ENCODE measurements at places on chromosomes 16 and 17.
A peak's percentile ranks its signal among the peaks of the same experiment; 100 is the strongest.

DNA sequence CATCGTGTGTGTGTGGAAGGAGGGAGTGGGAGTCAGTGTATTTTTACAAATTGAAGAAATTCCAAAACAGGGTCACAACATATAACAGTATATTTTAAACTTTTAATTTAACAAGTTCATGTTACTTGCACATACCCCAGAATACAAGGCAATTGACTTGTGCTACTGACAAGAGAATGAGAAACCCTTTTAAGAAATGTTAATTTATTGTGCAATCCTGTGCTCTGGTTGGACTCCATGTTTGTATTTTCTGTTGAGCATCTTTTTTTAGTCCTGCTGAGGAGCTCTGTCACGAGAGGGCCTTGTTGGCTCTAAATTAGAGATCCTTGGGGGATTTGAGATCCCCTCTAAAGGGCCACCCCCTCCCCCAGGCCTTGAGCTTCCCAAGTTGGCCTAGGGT lies 1.1 kb upstream of the EMP2 start:
- no peak for DNase-seq

GRCh38 chr17:13337864-13338371 lies 263.8 kb downstream of the HS3ST3A1 start:
- no peak for DNase-seq

DNA sequence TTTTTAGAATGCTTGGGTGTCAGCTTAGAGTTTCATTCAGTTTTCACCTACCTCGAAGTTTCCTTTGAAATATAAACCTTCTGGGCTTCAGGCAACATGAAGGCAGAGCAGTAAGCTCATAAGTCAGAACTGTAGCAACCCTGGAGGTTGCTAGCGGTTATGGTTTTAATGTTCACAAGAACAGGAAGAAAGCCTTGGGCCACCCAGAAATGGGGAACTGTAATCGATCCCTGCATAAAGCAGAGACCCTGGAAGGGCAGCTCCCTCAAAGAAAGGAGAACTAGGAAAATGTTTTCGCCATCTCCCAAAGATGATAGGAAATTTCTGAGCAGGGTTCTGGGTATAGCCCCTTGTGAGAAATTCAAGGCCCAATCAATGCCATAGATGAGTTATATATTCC lies 47.8 kb upstream of the RASL10B start:
- DNase-seq: no peak

DNA sequence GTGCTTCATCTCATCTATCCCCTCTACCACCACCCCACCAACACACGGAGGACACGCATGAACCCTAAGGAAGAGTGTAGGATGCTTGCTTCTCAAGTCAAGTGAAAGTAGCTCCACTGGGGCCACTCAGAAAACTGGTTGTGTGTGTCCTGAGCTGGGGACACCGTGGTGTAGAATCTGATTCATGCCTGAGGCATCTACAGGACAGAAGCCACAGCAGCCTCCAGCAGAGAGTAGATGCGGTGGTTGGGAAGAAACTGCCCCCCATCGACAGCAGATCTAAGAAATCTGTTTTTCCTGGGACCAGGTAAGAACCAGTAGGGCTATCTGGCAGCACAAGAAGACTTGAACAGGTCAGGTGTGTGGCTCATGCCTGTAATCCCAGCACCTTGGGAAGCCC lies 51.9 kb upstream of the HLF start:
- DNase-seq: no peak

DNA sequence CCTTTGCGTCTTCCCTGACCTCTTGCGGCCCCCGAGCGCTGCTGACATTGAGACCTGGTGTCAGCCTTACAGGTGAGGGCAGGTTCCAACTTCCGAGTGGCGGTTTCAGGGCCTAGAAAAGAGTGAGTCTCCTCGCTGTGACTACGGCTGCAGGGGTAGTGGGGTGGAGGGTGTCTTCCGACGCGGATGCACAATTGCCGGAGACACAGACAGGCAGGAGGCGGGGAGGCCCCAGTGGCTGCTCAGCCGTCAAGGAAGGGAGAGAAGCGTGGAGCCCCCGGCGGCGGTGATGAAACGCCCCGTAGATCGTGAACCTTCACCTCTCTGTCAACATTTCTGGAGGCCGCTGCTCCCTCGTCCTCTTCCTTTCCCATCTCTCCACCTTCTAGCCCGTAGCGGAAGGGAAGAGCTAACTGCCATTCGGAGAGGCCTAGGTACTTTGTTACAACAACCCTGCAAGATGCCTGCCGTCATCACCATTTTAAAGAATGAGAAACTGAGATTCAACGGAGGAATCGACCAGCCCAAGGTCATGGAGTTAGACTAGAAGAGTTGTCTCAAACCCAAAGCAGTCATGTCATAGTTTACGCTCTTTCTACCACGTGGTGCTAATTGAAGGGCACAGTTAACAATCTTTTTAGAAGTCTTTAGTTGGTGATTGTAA lies 485 bp downstream of the DNAJA3 start:
- no peak for DNase-seq

- no peak for DNase-seq
Measured at GRCh38 chr16:3961449-3961849, 80.9 kb upstream of the CREBBP start.

GRCh38 chr17:61140081-61140786 lies 259.4 kb upstream of the TBX2 start:
- DNase-seq: no peak

GRCh38 chr16:48102083-48103008 lies 53.4 kb downstream of the ABCC12 start:
- no peak for DNase-seq

DNA sequence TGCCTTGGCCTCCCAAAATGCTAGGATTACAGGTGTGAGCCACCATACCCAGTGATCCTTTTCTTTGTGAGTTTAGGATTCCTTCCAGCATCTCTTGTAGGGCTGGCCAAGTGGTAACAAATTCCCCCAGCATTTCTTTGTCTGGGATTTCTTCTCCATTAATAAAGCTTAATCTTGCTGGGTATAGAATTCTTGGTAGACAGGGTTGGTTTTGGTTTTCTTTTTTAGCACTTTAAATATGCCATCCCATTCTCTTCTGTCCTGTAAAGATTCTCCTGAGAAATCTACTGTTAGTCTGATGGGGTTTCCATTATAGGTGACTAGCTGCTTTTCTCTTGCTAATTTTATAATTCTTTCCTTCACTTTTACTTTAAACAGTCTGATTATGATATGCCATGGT lies 173.0 kb upstream of the TOM1L1 start:
- no peak for DNase-seq

GRCh38 chr17:82092094-82092586 lies 5.9 kb downstream of the FASN start:
- DNase-seq: no peak

GRCh38 chr16:75111514-75111940 lies 5.1 kb downstream of the LDHD start:
- DNase-seq: no peak

GRCh38 chr17:77196251-77196650 lies 55.5 kb downstream of the SEC14L1 start:
- no peak for DNase-seq

DNA sequence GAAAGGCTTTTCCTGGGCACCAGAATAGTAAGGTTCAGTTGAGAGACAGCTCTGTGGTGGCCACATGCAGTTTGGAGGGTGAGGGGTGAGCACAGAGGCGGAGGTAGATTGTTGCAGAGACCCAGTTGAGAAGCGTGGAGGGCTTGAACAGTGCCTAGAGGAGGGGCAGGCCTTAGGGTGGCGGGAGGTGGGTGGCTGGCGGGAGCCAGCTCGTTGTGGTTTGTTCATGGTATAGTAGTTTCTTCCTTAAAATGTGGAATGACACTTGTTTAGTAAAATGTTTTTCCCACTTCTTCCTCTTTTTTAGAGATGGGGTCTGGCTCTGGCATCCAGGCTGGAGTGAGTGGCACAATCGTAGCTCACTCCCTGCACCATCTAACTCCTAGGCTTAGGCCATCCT lies 14.2 kb downstream of the USP10 start:
- DNase-seq: no peak

GRCh38 chr17:36868777-36869176 lies 68.5 kb upstream of the LHX1 start:
- no peak for DNase-seq

- DNase-seq: no peak
Measured at GRCh38 chr16:81279392-81279791, 35.4 kb upstream of the GAN start.

DNA sequence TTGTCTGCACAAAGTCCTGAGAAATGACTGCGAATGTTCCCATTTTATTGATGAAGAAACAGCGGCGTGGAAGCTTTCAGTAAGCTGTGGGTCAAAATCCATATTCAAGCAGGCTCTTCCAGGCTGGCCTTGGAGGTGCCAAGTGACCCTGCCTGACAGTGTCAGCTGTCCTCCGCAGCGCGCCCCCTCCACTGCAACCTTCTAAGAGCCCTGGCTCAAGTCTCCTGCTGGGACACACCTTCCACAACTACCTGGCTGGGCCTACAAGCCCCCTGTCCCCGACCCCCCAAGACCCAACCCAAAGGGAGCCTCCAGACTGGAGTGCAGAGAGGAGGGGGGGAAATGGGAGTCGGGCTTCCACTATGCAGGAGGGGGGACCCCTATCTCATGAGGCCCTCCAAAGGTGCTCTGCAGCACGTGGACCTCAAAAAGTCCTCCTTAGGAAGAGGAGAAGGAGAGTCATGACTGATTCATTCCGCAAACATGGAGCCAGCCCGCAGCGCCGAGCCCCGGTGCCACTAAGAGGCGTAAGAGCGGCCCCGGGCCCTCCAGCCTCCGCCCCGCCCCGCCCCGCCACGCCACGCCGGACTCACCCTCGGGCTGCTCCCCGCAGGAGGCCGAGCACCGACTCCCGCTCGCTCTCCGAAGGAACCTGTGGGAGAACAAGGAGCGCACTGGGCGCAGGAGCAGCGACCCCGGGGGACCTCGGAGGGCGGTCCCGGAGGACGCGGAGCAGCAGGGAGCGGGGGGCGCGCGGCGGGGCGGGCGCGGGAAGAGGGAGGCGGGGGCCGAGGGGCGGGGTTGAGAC lies 574 bp downstream of the MPP3 start:
- DNase-seq: peak; percentile 35

- no peak for DNase-seq
Measured at GRCh38 chr17:79298799-79299198, 224.2 kb downstream of the ENGASE start.

DNA sequence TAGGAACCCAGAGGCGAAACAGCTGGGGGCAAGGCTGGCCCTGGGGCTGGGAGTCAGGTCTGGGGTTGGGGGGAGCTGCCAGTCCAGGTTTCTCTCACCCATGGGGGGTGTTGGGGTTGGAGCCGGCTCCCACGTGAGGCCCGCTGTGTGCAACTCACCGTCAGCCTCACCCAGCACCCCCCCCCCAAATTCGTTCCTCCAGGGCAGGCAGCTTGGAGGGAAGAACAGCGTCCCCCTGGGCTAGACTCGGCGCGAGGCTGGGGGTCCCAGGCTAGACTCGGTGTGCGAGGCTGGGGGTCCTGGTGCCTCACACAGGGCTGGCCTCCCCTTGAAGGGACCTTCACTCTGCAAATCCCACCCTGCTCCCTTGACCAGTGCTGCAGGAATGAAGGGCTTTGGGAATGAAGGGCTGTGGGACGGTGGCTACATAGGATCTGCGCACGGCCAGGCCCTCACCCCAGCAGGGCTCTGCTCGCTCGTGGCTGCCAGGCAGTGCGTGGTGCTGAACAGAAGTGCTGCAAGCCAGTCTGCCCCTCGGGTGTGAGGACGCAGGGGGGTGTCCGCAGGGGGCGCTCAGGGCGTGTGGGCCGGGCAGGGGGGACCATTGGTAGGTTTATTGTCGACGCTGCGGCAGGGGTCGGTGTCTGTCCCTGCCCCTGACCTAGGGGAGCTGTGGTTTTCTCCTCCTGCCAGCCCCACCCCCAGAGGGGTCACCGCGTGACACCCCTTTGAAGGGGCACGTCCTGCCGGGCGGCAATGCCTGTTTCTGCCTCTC lies 74.7 kb downstream of the KLHDC4 start:
- DNase-seq: no peak

DNA sequence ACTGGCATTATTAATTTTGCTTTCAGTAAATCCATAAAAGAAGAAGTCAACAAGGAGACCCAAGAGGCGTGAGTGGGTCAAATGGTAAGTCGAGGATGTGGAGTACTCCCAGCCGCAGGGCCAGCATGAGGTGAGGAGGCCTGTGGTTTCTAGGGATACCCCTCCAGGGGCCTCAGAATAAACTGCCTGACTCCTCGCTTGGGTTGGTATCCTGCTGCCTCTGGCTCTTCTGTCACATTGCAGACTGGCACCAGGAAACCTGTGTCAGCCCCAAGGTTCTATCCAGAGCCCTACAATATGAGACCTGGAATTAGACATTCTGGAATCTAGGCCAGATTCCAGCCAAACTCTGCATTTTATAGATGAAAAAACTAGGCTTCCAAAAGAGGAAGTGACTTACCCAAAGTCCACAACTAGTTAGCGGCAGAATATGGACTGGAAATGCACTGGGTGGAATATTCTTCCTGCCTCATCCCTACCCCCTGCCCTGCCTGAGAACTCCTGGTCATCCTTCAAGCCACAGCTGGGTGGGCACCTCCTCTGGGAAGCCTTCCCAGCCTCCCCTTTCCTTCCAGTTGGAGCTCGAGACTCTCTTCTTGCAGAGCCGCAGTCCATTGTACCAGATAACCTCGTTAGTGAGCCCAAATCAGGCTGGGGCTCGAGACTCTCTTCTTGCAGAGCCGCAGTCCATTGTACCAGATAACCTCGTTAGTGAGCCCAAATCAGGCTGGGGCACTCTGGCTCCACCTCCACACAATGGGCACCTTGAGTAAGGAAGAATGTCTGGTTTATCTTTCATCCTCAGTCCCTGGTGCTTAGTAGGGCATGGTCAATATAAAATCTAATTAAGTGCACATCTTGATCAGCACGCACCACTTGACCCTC lies 22.6 kb downstream of the C17orf67 start:
- no peak for DNase-seq

GRCh38 chr16:56610609-56611111 lies 2.3 kb downstream of the MT2A start:
- no peak for DNase-seq

DNA sequence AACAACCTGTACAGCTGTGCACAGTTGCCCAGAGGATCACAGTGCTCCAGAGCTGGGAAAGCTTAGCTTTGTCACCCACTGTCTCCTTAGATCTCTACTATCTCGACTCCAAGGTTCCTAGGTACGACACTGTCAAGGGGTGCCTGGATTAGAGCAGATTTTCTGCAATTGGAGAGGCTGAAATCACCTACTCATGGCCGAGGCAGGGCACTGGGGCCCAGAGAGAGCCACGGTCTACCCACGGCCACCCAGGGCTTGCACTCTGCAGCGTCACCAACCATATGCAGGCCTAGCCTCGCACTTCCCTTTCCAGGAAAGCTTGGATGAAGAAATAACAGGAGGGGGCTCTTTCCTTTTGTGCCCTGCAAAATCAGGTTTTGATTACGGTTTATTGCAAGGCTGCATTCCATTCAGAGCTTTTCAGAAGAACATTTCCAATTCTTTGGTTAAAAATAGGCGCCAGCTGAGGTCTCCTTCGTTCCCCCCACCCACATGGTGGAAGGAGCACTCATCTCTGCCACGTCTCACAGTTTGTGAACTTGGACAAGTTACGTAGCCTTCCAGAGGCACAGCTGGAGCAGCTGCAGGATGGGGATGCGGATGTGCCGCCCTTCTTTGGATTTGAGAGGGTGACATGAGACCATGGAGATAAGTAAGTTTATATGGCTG lies 80.0 kb downstream of the IRX5 start:
- DNase-seq: no peak

All from progenitor cell of endocrine pancreas (in vitro differentiated cells).